H9 (cell line): ENCODE measurements at places on chromosomes 2 and 18. TPM values are rescaled to one million over a fixed set of nuclear protein-coding genes. Genes with fewer than 3 reads are reported as not detected.

Gene UGT1A4
- total RNA-seq, result not detected in 2 replicates

Gene MYO1B
- 43.2 and 51.4 TPM in 2 replicates for total RNA-seq

Gene NPAS2
- 1.1 and 1.3 TPM in 2 replicates for total RNA-seq

Gene DTYMK
- 75.6 and 76.0 TPM in 2 replicates for total RNA-seq

Gene FBLN7
- 1.3 and 1.4 TPM in 2 replicates for total RNA-seq

DNA sequence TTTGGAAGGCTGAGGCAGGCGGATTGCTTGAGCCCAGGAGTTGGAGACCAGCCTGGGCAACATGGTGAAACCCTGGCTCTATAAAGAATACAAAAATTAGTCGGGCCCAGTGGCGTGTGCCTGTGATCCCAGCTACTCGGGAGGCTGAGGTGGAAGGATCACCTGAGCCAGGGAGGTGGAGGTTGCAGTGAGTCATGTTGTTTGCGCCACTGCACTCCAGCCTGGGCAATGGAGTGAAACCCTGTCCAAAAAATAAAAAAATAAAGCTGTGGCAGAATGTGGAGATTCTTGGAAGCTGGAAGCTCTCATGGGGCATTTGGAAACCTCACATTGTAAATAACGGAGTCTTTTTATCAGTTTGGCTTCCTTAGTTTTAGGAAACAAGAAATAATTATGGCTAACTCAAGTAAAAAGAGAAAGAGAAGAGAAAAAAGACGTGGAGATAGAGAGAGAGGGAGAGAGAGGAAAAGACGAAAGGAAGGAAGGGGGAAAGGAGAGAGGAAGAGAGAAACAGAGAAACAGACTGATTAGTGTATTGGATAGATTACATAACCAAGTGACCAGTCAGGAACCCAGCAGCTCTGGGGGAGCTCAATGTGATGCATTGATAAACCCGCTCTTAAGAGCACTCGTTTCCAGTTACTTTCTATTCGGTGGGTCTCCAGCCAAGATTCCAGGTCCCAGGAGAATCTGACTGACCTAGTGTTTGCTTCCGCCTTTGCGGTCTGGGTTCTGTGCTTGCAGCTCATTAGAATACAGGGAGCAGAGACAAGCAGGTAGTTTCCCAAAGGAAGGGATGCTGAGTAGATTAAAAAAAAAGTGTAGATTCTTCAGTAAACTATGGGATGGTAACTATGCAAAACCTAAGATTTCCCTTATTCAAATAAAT is 1.1 kb upstream of the SPAST start:
- peaks cover 4% of the 10 kb centered on the region; the same call in 1 of the 2 replicates for H3K36me3 ChIP-seq
- DNase-seq, result peak; percentile 55
- H3K4me1 ChIP-seq, result no peaks in the 10 kb centered on the region
- H3K4me3 ChIP-seq, result peak overlapping the region; percentile 92
- no peak overlapping the region for H3K27ac ChIP-seq

- peaks cover 18% of the 10 kb centered on the region for H3K4me1 ChIP-seq
- H3K36me3 ChIP-seq, result peaks cover 18% of the 10 kb centered on the region
These were observed 448 bp downstream of the IMPA2 start for GRCh38 chr18:11981543-11982366.

- no peak for DNase-seq
- H3K4me3 ChIP-seq, result no peak overlapping the region
- no peaks in the 10 kb centered on the region for H3K36me3 ChIP-seq
- H3K4me1 ChIP-seq, result peaks cover 4% of the 10 kb centered on the region
- no peak overlapping the region for H3K27ac ChIP-seq
These were observed 42.0 kb upstream of the ZDBF2 start for GRCh38 chr2:206232287-206233035.

DNA sequence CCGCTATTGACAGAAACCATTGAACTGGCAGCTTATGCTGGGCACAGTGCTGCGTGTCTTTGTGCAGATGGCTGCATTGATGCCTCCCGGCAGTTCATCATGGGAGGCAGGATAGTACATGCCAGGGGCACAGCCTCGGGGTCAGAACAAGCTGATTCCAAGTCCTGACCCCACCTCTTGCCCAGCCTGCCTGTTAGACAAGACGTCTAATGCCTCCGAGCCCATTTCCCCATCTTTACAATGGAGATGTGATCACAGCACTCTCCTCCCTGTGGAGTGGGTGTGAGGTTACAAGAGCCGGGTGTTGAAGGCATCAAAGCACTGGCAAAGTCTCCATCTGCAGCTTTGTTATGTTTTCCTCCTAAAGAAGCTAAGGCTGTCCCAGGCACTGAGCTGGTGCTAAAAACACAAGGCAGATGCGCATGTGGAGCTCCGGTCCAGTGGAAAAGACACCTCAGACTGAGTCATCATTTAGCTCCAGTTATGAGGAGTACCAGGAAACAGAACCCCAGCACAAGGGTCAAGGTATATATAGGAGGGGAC is 125.7 kb upstream of the EPAS1 start:
- H3K4me1 ChIP-seq, result peaks cover 5% of the 10 kb centered on the region; the same call in 1 of the 2 replicates
- H3K4me3 ChIP-seq, result no peak overlapping the region
- no peak for DNase-seq

GRCh38 chr2:215363461-215364156 is 51.8 kb downstream of the ATIC start:
- DNase-seq, result no peak
- no peak overlapping the region for H3K4me3 ChIP-seq
- peaks cover 60% of the 10 kb centered on the region for H3K36me3 ChIP-seq
- no peaks in the 10 kb centered on the region for H3K4me1 ChIP-seq

- DNase-seq, result no peak
- no peak overlapping the region for H3K4me3 ChIP-seq
- H3K27me3 ChIP-seq, result no peaks in the 10 kb centered on the region
- no peaks in the 10 kb centered on the region for H3K36me3 ChIP-seq
These were observed 10.0 kb downstream of the DNAJB2 start for GRCh38 chr2:219289195-219289536.

DNA sequence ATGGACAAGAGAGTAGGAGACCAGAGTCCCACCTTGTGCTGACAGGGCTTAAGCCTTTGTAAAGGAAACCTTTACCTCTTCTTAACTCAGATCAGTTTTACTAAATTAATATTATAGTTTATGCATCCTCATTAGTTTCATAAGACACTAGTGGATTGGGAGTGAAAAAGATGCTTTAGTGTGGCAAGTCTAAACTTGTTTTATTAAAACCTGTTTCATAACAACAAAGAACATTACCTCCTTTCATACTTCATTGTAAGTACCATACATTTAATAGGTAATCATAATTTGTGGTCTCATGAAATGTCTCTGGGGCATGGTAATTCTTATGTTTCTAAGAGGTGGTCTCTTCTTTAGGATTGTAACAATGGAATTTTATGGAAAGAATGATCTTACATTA is 63.4 kb downstream of the PIKFYVE start:
- H3K27me3 ChIP-seq, result no peaks in the 10 kb centered on the region
- H3K27ac ChIP-seq, result no peak overlapping the region
- H3K36me3 ChIP-seq, result peaks cover 70% of the 10 kb centered on the region
- no peak for DNase-seq
- no peak overlapping the region for H3K4me3 ChIP-seq

DNA sequence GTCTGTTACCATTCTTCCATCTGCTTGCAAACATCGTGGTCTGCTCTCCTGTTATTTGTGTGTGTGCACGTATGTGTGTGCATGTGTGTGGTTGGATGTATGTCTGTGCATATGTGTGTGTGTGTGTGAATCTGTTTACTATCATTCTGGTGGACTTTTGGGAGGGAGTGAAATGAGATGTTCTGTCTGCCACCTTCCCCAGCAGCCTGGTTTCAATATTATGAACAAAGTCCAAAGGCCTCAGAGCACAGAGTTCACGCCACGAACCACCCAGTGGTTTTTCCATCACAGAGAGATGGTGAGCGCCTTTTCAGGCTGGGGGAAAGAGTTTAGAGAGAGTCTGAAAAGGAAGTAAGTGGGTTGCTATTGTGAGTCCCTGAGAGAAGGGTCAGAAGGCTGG is 67.1 kb upstream of the YWHAQ start:
- H3K27ac ChIP-seq, result no peak overlapping the region
- H3K4me3 ChIP-seq, result no peak overlapping the region
- DNase-seq, result no peak
- 0 out of 2 replicates have a peak, but pooled peaks cover 3% of the 10 kb centered on the region for H3K4me1 ChIP-seq
- no peaks in the 10 kb centered on the region for H3K36me3 ChIP-seq
- H3K27me3 ChIP-seq, result no peaks in the 10 kb centered on the region

GRCh38 chr2:10083046-10083445 is 2.8 kb upstream of the CYS1 start:
- no peak for DNase-seq
- H3K27ac ChIP-seq, result no peak overlapping the region
- no peaks in the 10 kb centered on the region; the same call in 2 of the 3 replicates for H3K36me3 ChIP-seq
- H3K27me3 ChIP-seq, result peaks cover 9% of the 10 kb centered on the region; the same call in 1 of the 2 replicates

DNA sequence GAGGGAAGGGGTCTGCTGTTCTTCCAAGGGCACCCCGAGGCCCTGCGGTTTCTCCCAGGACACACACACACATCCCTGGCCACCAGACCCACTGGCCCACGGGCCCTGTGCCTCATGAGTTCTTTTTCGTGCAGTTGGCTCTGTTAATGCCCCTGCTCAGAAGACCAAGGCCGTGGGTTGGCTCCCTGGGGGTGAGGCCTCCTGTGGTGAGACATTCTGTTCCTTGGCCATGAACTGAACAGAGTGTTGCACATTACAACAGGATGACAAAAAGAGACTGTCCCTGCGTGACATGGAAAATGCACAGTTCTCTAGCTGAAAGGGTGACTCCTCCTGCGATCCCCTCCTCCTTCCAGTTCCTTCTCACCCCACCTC is 30.7 kb downstream of the SH2D6 start:
- H3K27ac ChIP-seq, result no peak overlapping the region
- DNase-seq, result no peak
- no peaks in the 10 kb centered on the region for H3K36me3 ChIP-seq
- H3K4me3 ChIP-seq, result no peak overlapping the region

DNA sequence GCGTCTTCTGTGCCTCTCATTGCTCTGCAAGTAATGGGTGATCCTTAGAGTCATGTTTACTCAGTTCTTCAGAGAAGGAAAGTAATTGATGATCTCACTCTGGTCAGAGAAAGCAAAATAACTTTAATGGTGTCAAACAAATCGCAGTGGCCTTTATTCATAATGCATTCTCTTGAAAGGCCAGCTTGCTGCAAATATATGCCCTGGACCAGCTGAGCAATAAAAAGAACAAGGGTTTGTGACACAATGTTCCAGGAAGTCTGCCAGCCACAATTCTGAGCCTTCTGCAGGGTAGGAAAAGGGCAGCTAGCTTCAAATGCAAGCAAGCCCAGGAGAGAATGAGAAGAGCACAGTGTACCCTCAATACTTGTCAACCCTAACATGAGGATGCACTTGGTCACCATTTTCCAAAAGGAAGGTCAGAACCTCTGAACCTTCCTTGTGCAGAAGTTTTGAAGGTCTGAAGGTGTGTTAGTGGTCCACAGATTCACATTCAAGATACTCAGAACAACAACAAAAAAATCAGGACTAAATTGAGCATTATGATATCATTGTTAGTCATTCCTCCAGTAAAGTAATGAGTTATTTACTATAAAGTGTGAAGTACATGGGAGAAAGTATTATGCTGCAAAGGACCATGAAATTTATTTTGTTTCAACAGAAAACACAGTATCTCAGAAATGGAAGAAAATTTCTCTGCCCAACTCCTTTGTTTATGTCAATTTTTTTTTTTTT is 355.6 kb downstream of the PAX3 start:
- DNase-seq, result no peak
- H3K36me3 ChIP-seq, result peaks cover 6% of the 10 kb centered on the region
- H3K4me1 ChIP-seq, result no peaks in the 10 kb centered on the region

DNA sequence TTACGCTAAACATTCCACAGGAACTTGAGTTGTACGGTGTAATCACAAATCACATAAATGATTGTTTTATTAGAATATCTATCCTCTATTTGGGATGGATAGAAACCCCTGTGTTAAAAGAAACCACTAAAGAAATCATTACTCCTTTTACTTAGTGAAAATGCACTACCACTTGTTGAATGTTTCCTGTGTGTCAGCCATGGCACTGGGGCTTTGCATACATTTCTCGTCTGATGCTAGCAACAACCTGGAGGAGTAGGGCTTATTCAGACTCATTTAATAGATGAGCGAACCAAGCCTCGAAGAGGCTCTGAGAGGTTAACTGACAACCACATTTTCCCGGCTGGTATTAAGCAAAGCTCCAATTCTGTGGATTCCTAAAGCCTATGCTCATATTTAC is 60.5 kb upstream of the PELI1 start:
- peaks cover 4% of the 10 kb centered on the region; the same call in 1 of the 2 replicates for H3K4me1 ChIP-seq
- H3K27me3 ChIP-seq, result no peaks in the 10 kb centered on the region
- no peak for DNase-seq
- no peak overlapping the region for H3K27ac ChIP-seq
- no peaks in the 10 kb centered on the region for H3K36me3 ChIP-seq
- no peak overlapping the region for H3K4me3 ChIP-seq

DNA sequence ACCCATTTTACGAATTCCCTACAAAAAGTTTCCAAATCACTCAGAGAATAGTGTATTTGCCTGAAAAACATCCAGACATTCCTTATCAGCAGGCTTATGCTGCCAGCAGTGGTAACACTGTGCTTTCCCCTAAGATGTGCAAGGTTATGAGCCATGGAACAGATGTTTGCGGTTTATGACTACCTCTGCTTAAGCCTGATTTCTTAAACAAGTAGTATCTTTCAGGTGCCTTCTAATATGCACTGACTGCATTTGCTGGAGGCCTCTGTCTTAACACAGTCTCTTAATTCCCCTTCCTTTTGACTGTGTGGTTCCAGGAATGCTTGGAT is 54.8 kb downstream of the CDC42EP3 start:
- DNase-seq, result no peak
- H3K36me3 ChIP-seq, result no peaks in the 10 kb centered on the region
- no peaks in the 10 kb centered on the region for H3K27me3 ChIP-seq
- no peak overlapping the region for H3K4me3 ChIP-seq
- no peaks in the 10 kb centered on the region for H3K4me1 ChIP-seq

DNA sequence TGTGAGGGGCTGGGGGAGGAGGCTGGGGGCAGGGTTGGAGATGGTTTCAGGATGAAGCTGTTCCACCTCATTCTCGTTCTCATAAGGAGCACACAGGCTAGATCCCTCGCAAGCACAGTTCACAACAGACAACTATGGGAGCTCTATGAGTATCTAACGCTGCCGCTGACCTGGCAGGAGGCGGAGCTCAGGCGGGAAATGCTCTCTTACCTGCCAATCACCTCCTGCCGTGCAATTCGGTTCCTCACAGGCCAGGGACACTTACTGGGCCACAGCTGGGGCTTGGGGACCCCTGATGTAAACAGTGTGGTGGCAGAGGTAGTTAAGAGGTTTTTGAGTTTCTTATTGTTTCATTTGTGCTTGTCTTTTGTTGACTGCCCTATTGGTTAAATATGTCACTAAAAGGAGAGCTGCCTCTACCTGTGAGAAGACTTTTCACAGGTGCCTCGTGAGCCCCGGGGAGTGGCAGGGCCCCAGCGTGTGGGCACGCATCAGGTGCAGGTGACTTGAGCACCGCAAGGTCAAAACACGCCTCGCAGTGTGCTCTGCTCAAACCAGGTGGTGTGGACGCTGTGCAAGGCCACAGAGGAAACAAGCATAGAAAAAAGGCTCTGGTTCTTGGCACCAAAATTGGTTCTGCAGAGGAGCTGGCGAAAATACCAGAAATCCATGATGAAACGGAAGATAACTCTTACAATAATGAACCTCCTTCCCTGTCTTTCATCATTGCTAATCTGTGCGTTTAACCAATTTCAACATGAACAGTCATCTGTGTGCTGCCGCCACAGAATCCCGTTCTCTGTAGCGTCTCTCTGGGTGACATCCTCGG is 10.2 kb downstream of the MLPH start:
- 0 out of 3 replicates have a peak, but pooled peaks cover 6% of the 10 kb centered on the region for H3K36me3 ChIP-seq
- no peak overlapping the region for H3K27ac ChIP-seq
- H3K27me3 ChIP-seq, result no peaks in the 10 kb centered on the region
- peak; percentile 55 for DNase-seq
- peaks cover 4% of the 10 kb centered on the region; the same call in 1 of the 2 replicates for H3K4me1 ChIP-seq

- DNase-seq, result no peak
- H3K27ac ChIP-seq, result no peak overlapping the region
- H3K27me3 ChIP-seq, result no peaks in the 10 kb centered on the region
- H3K4me1 ChIP-seq, result no peaks in the 10 kb centered on the region
- no peaks in the 10 kb centered on the region for H3K36me3 ChIP-seq
These were observed 28.8 kb downstream of the SP140 start for GRCh38 chr2:230254152-230254881.
